Activated gamma-delta T cell (primary cell): ENCODE measurements at places on chromosomes 2 and 18.

GRCh38 chr2:73614105-73614504 is 28.1 kb downstream of the NAT8 start:
- no peak for DNase-seq

GRCh38 chr2:62145478-62146100 is 50.3 kb upstream of the B3GNT2 start:
- DNase-seq, result no peak

GRCh38 chr2:46954951-46955571 is 39.5 kb upstream of the MCFD2 start:
- DNase-seq, result no peak

GRCh38 chr18:73316513-73316912 is 448.7 kb upstream of the NETO1 start:
- DNase-seq, result no peak

DNA sequence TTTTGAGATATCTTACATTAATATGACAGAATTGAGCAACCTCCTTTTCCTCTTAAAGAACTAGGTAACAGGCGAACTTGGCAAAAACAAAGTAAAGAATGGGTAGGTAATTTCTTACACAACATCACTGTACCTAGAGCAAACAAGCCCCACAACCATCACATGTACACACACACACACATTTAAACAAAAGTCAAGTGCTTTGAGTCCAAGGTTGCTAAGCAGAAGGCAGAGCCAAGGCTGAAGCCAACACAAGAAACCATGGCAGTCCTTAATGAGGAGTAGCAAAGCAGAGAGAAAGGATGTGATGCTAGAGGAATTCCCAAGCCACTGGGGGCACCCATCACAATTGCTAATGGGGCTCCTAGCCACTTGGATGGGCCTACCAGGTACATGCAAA is 164.1 kb downstream of the PAX3 start:
- no peak for DNase-seq

DNA sequence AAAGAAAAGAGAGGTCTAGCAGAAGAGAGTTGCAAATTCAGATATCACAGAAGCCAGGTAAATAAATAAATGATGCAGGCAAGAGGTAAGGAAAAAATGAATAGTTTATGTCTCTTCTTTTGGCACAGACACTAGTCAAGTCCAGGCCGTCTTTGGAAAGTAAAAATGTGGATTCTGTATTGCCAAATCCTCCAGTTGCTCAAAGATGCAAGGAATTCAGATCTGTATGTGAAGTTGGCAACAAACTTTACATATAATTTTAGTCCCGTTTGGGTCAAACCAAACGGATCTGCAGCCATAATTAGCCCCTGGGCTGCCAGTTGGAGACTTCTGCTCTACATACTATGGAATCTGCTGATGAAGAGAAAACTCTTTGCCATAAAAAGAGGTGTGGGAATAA is 200.5 kb upstream of the RND3 start:
- no peak for DNase-seq

GRCh38 chr2:11103984-11104793 is 51.1 kb upstream of the SLC66A3 start:
- DNase-seq, result no peak

- no peak for DNase-seq
Measured at GRCh38 chr2:10591207-10591606, 98.6 kb downstream of the NOL10 start.

DNA sequence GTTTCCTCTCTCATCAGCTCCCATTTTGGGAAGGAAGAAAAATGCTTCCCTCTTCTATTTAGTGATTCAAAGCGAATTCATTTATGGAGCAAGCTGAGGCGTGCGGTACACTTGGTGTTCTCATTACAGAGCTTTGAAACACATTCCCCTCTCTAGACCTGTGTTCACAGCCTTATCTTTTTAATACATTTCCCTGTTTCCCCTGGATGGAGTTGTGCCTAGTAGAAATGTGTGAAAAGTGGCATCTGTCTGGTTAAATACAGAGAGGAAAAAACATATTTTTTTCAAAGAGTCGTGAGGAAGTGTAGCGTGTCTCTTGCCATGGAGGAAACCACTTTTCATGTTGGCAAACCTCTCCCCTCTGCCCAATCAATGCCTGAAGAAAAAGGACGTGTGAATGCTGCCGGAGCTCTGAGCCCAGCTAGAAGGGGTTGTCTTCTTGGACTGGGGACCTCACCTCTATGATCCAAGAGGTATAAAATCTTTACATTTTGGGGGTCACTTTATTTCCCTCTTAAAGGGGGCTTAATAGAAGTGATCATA is 52.4 kb downstream of the DPP4 start:
- DNase-seq, result no peak

DNA sequence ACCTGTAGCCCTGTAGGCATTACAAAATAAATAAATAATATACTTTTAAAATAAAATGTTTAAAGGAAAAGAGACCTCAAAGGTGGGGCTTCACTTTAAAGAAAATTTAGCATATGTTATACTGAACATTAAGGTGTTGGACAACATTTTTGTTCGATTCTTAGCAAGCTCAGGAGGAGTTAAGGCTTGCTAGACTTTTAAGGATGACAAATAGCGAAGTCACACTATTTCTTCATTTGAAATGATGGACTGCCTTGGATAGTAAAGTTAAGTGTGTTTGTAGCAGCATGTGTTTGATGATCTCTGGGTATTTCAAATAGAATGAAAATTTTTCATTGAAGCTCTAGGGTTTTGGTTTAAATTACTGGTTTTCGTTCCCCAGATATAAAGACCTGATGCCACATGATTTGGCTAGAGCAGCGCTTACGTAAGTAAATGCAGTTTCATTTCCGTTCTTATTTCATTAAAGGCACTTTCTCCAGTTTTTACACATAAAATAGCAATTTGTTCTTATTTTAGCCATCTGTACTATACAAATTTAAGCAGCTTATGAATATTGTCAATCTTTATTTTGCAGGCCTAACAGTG is 24.9 kb downstream of the HADHB start:
- DNase-seq, result no peak
